ENCODE measurements at places on chromosomes 4 and X.

GRCh38 chrX:69236641-69237040 is 71.4 kb upstream of the PJA1 start:
- DNase-seq, result no peak

DNA sequence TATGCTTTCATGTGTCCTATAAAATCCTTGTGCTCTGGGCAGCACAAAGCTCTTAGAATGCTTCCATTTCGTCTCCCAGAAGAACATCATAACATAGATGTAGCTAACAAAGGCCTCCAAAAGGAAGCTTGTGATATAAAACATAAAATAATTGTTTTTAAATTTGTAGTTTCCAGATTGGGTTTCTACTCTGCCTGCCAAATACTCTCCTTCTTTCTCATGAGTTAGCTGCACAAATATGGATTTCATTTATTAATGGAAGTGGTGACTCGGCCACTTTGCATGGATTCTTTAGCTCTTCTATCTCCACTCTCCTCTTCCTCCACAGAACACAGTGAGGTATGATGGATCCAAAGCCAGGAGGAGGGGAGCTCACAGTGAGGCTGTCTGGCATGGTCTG is 265.4 kb downstream of the COL25A1 start:
- DNase-seq, result no peak

DNA sequence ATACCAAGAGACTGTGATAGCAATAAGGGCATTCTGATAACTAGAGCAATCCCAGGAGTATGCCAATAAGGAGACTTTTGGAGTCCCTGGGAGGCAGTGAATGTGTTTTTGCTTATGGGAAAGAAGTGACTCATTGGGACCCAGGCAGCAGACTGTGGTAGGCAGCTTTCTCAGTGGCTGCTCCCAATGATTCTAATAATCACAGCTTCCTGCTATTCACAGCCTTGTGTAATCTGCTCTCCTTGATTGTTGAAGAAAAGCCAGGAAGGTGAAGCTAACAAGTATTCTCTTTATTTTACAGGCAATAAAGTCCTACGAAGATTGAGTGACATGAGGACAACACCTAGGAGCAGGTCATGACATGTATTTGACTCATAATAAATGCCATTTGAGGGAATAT is 70.3 kb upstream of the DDX60 start:
- DNase-seq, result no peak

DNA sequence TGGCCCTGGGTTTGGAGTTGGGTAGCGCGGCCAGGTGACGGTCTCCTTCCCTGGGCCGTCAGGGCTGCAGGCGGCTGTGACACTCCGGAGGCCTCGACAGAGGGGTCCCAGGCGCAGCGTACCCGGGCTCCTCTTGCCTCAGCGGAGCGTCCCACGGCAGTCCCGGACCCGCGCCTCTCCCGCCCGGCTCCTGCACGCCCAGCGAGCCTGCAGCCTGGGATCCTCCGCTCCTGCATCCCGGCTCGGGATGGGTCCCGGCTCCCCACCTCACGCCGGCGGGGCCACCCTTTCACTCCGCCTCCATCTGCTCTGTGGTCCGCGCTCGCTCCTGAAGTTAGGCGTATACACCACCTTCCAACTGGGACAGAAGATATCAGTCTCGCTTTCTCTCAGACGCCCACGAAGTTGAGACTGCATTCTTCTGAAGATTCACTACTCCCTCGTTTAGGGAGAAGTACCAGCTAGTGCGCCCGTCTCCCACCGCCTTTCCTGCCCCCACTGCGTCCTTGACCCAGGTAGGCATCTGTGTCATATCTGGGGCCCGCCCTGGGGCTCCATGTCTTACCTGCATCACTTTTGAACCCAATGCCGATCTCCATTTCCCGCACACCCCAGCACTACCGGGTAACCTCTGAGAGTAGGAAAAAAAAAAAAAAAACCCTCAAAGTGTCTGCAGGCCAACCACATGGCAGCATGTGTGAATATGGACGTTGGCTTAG is 32.3 kb upstream of the KDR start:
- no peak for DNase-seq

DNA sequence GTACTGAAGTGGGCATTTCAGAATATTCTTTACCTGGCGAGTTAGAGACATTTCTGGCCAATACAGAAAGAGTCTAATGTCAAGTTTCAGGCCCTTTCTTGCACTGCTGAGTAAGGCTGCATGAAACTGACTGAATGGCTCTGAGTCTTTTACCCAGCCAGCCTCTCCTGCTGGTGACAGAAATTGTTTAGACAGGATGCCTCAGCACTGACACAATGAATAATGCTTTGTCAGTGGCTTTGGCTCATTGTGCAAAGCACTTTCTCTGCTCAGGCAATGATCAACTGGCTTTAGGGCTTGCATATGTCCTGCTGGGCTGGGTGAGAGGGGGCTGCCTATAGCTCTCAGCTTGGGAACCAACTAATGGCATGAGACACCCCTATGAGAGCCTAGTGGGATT is 45.5 kb downstream of the CLNK start:
- DNase-seq, result no peak

DNA sequence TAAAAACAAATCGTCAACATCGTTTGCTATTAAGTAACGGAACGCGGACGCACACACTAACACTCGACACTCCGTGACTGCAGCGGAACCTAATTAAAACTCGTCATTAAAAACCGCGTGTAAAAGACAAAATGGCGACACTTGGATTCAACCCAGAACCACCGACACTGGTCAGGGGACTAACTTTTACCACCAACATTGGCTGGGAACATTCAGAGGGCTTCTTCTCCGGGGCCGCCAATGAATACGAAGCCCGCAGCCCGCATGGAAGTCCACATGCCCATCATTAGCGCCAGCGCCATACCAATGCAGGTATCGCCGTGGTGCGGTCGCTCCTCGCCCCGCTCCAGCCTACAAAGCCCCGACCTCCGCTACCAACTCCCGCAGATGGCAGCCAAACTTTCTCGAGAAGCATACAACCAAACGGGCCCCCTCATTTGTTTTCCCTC is 498 bp downstream of the RBMX start:
- DNase-seq, result no peak

DNA sequence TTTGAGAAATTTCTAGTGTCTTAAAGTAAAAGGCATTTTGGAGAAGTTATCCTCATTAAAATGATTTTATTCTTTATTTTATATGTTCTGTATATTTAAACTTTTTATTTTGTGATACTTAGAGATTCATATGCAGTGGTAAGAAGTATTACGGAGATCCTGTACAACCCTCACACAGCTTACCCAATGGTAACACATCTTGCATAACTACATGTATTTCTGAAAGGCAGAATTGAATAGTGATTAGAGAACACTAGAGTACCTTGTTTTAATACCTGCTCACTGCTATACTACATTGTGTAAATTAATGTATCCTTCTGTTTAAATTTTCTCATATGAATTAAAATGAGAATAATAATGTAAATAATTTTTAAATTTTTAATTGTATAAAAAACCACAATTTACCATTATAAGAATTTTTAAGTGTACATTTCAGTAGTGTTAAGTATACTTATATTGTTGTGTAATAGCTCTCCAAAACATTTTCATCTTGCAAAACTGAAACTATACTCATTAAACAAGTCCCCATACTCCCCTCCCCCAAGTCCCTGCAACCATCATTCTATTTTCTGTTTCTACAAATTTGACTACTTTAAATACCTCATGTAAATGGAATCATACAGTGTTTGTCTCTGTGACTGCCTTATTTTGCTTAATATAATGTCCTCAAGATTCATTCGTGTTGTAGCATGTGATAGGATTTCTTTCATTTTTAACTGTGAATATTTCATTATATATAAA is 45.4 kb downstream of the INTS12 start:
- no peak for DNase-seq

- DNase-seq, result no peak
Measured at GRCh38 chr4:160100316-160100715, 997.4 kb downstream of the RAPGEF2 start.

DNA sequence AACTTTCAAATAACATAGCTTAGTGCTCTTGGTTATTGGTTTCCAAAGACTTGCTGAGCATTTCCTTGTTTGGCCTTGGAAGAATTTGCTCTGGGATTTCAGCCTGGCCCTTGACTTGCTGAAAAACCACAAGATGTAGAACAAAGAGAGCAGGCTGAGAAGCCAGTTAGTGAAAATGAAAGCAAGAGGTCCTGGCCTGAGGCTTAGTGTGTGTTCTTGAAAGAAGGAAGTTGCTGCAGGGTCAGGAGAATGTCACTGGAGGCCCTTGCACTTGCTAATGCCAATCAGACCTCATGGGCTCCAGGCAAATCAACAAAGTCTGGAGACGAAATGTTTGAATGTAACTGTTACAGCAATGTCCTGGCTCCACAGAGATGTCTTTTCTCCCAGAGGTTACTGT is 79.4 kb downstream of the SYNPO2 start:
- DNase-seq, result peak; percentile 9

- DNase-seq, result no peak
Measured at GRCh38 chrX:63658920-63659319, 126.1 kb downstream of the ARHGEF9 start.

DNA sequence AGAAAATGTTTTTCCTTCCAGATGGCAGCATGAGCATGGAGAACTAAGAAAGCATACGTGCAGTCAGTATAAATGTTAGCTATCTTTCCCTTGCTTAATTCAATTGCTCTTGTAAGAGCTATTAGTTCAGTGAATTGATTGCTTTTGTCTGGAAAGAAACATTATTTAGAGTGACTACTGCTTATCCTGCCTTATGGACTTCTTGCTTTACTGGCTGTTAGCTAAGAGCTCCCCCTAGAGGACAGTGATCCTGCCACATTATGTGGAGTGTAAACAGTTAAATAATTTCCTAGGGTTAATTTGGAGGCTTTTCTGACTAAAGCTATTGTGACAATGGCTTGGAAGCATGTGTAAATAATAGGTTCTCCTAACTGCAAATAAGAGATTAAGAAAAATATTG is 1402.4 kb downstream of the FAM133A start:
- no peak for DNase-seq

DNA sequence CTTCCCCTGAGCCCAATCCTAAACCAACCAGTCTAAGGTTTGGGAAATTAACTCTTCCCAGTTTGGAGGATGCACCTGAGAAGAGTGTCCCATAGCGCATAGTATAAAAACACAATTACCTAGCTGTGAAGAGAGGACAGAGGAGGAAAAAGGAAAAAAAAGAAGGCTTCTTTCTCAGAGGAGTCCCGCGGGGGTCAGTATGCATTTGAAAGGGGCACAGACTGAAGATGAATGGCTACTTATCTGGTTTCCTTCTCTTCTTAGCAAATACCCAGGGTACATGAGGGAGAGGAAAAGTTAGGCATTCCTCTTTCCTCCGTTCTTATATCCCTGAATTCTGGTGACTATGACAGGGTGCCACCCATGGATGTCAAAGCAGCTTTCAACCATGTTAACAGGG is 96.9 kb downstream of the TMEM47 start:
- no peak for DNase-seq

DNA sequence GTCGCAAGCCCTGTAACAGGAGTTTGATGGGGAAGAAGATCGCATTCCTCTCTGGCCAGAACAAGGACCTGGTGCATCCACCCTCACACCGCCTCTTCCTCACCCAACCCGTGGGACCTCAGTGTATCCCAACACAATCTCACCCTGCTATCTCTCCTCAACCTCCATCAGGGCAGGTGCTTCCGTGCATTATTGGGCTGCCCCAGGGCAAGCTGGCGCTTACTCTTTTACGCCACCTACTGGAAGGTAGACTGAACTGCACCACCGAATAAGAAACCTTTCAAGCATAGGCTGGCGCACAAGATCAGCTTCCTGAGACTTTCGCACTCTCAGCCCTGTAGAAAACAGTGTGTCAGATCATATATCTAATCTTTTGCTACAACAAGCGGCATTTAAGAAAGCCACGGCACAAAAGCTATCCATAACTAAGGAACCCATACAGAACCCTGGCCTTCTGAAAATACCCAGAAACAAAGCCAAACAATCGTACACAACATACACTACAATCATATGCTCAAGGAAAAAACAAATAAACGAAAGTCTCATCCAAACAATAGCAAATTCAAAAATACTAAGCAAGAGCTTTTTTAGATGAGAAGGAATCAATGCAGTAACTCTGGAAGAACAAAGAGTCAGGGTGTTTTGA is 209.3 kb downstream of the UGT8 start:
- no peak for DNase-seq
